ENCODE measurements at places on chromosomes 16 and 17.

DNA sequence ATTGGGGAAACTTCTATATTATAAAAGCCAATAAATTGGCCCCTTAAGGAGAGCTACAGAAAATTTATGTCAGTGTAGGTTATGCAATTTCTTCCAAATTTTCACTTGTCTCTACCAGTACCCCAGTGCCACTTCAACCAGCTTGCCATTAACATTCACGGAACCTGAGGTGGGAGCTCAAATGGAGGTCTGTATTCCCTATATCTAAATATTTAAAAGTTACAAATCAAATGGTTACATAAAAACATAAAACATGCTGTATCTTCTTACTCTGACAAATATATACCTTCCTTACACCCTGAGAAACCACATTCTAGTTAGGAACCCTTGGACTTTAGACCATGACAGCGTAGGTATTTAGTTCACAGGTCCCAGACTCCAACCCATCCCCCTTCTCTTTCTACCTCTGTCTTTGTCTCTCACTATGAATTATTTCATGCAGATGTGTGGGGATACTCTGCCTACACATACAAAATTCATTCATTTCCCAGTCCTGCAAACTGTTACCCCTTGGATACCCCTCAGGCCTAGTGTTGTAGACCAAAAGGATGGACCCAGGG is 127.8 kb upstream of the PMFBP1 start:
- DNase-seq, result no peak

DNA sequence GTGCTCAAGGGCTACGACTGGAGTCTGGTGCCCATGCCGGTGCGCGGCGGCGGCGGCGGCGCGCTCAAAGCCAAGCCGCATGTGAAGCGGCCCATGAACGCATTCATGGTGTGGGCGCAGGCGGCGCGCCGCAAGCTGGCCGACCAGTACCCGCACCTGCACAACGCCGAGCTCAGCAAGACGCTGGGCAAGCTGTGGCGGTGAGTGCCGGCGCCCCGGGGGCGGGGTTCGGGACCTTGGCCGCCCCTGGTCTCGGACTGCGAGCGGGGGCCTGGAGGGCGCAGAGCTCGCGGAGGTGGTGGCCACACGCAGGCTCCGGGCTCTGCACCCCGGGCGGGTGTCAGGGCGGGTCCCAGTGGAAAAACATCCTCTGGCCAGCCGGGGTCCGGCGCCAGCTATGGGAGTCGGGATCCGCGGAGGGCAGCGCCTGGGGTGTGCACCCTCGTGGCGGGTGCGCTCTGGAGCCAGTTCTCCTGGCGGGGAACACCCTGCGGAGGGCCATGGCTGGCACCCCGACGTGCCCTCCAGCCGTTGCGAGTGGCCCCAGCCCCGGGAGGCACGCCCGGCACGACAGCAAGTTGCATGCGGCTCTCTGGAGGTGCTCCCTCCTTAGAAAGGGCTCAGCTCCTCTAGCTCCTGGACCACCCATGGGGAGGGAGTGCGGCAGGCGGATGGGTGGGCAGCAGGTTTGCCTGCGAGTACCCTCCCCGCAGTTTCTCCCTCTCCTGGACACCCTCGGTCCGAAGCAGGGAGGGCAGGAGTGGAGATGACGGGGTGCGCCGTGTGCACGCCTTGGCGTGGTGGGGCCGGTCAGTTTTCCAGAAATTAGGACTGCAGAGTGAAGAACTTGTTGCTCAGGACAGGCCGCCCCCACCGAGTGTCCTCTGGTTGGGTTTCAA is 824 bp downstream of the SOX8 start:
- no peak for DNase-seq

GRCh38 chr16:85759631-85760419 is 8.9 kb upstream of the C16orf74 start:
- DNase-seq, result no peak

GRCh38 chr16:14202697-14203096 is 131.6 kb downstream of the MRTFB start:
- no peak for DNase-seq

DNA sequence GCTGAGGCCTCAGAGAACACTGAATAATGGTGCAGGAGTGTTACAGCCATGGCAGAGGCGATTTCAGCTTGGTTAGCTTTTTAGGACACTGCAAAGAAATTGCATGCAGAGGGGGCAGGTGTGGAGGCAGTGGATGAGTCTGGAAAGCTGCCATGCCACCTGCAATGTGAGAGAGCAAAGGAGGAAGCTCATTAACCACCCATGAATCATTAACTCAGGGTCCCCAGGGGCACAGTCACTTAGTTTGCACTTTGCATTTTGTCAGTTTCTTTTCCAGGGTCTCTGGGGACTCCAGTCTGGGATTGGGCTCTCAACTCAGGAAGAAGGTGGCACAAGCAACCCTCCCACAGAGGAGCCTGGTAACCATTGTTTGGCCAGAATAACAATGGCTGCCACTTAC is 132.9 kb downstream of the USP31 start:
- DNase-seq, result no peak

GRCh38 chr17:82386881-82387704 is 15.5 kb downstream of the UTS2R start:
- no peak for DNase-seq

DNA sequence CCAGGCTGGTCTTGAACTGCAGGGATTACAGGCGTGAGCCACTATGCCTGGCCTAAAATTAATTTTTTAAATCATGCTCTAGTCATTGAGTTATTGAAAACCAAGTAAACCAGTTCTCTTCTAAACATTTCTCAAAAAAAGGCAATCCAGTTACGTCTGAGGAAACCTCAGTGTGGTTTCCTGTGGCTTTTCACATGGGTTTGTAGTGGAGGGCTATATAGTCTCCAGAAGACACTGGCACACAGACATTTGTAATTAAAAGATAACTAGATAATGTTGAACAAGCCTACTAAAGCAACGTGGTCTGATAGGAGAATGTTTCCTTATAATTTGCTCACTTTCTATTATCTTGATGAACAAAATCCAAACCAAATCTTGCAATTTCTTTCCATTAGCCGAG is 5.2 kb upstream of the TOB1 start:
- no peak for DNase-seq

DNA sequence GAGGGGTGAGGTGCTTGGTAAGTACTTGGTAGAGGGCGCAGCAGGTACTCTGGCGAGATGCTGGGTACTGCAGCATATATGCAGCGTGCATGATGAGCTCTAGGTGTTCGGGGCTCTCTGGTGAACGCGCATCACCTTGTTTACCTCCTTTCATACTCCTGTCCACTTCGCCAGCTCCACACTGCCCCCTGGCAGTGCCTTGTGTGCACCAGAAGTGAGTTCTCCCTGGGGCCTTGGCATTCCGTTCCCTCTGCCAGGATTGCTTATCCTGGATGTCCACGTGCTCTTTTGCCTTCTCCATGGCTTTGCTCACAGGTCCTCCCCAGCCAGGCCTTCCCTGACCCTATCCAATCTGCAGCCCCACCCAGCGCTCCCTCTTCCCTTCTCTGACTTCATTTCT is 154.2 kb downstream of the MRM1 start:
- DNase-seq, result no peak

GRCh38 chr16:49129935-49130334 is 151.7 kb downstream of the CBLN1 start:
- DNase-seq, result no peak

GRCh38 chr17:45383003-45383402 is 49.7 kb downstream of the ARHGAP27 start:
- DNase-seq, result no peak

DNA sequence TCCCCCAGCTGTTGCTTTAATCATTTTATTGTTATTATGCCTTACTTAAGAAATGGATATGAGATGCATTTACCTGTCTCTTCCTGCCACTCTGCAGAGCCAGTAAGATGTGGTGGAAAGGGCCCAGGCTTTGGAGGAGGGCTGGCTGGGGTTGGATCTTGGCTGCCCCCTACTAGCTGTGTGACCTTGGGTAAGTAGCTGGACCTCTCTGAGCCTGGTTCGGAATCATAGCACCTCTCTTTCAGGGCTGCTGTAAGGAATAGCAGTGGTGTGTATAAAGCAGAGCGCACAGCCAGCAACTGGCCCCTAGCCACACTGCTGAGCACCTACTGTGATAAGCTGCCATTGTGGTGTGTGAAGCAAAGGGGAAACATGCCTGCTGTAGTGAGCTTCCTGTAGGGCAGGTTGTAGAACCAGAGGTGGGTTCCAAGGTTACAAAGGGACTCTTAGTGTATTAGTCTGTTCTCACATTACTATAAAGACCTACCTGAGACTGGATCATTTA is 23.9 kb downstream of the MAPT start:
- DNase-seq, result no peak

DNA sequence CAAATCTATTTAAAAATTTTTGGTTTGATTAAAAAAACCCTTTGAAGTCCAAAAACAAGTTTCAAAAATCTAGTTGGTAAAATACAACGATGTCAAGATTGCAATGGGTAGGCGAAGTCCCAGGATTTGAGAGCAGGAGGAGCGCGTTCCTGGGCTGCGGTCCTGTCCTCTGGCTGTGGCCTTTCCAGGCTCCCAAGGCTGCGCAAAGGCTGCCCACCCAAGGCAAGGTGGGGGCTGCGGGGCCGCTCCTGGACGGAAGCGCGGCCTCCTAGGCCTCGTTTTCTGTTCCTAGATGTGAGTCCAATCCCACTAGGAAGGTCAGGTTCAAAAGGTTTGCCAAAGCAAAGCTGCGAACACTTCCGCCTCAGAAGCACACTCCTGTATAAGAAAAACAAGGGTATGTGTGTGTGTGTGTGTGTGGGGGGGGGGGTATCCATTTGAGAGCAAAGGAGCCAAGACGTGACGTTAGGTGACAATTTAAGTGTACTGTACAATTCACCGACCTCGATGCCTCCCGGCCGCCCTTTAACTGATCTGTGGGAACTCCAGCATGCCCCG is 9.2 kb downstream of the AHSP start:
- DNase-seq, result no peak

DNA sequence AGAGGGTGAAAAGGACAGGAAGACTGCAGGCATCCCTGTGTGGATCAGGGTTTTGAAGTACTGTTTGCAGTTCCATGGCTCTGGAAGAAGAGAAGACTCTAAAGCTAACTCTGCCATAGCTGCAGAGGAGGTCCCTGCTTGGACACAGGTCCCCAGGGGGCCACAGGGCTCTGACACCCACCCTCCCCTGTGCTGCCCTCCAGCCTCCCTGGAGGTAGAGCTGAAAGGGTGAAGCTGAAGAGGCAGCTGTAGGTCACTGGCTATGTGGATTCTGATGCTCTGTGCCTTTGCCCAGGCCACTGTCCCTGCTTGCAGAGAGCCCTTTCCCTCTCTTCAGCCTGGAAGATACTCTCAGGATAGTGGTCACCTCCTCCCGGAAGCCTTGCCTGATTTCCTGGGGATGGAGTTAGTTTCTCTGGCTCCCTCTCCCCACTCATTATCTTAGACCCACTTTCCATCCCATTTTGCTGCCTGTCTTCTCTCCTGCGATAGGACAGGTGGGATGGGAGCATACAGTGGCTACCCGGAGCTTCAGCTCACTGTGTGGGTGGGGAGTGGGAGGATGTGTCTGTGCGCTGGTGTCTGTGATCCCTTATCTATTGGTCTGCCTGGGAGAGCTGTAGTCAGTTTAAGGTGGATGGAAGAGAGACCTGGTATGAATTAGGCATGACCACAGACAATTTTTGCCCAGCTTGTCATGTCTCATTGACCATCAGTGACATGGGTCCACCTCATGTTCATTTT is 89.8 kb upstream of the TMEM97 start:
- no peak for DNase-seq

DNA sequence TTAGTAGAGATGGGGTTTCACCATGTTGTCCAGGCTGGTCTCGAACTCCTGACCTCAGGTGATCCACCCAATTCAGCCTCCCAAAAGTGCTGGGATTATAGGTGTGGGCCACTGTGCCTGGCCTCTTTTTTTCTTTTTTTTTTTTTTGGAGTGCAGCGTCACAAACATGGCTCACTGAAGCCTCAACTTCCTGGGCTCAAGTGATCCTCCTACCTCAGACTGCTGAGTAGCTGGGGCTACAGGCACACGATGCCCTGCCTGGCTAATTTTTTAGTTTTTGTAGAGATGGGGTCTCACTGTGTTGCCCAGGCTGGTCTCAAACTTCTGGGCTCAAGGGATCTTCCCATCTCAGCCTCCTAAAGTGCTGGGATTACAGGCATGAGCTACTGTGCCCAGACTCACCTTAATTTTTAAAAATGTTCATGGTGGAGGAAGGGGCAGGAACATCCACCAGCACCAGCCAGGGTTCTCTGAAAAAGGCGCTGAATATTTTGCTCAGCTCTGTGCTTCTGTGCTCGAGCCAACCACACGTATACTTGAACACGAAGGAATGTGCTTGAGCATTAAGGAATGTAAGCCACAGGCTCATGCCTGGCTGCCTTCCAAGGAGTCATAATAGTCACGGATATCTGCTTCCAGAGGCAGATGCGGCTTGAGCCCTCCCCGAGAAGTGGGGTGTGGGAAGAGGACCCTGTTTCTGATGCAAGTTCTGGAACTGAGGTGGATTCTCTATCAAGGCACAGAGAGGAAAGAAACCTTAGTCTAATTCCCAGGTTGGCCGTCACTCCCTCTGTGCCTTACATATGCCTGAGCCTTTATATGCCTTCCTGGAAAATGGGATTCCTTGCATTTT is 65.5 kb upstream of the CREBBP start:
- no peak for DNase-seq

Data from activated CD4-positive, CD25-positive, alpha-beta regulatory T cell treated with anti-CD3 and anti-CD28 coated beads, Interleukin-2, amount 50 U/mL, for 16 hours (primary cell).